ENCODE measurements at places on chromosomes 2 and 18.

DNA sequence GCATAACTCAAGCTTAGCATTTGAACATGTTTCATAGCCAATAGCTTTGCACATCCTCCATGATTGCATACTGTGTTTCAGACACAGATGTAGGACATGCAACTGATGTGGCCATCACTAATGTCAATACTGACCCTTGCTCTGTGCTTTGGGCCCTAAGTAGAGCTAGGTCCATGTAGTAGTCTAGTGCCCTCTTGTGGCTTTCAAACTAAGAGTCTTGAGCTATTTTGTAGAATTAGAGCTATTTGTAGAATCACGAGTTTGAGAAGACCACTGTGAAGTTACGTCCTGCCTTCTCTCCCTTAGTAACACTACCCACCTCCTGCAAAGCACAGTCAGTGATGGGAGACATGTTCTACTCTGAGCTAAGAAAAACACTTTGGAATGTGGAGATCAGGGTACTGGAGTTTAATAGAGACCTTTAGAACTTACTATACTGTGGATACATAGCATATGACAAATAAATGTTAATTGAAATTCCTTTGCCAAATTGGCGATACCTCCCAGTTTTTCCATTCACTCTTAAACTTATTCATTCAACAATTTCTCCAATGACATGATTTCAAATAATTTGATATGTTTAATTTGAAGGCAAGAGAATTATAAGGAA is 306.5 kb upstream of the TNP1 start:
- DNase-seq = no peak

GRCh38 chr2:200128296-200128695 is 172.9 kb downstream of the MAIP1 start:
- DNase-seq = no peak

GRCh38 chr2:59752071-59752470 is 801.4 kb downstream of the BCL11A start:
- DNase-seq = no peak

GRCh38 chr18:62741118-62741566 is 25.8 kb downstream of the PHLPP1 start:
- no peak for DNase-seq

- DNase-seq = peak; percentile 81
Measured at GRCh38 chr18:13137670-13138419, 80.7 kb upstream of the LDLRAD4 start.

- no peak for DNase-seq
Measured at GRCh38 chr18:30965237-30965636, 77.3 kb downstream of the DSC3 start.

- DNase-seq = no peak
Measured at GRCh38 chr2:126536605-126537200, 119.3 kb upstream of the GYPC start.

DNA sequence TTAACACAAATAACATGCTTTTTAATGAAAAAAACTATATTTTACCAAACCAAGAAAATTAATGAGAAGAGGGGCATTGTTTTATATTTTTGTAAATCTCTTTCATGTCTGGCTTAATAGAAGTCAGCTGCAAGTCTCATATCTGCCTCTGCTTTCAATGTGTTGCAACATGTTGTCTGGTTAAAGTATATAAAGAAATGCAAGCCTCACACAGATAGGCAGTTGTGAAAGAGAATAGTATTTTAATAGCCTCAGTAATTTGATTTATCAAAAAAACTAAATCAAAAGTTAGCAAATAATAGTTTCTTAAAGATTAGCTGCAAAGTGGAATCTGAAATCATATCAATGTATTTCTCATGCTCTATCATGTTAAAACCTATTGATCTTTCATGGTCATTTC is 52.9 kb upstream of the NCOA1 start:
- no peak for DNase-seq

GRCh38 chr18:3380384-3380961 is 69.5 kb upstream of the TGIF1 start:
- peak; percentile 44 for DNase-seq

DNA sequence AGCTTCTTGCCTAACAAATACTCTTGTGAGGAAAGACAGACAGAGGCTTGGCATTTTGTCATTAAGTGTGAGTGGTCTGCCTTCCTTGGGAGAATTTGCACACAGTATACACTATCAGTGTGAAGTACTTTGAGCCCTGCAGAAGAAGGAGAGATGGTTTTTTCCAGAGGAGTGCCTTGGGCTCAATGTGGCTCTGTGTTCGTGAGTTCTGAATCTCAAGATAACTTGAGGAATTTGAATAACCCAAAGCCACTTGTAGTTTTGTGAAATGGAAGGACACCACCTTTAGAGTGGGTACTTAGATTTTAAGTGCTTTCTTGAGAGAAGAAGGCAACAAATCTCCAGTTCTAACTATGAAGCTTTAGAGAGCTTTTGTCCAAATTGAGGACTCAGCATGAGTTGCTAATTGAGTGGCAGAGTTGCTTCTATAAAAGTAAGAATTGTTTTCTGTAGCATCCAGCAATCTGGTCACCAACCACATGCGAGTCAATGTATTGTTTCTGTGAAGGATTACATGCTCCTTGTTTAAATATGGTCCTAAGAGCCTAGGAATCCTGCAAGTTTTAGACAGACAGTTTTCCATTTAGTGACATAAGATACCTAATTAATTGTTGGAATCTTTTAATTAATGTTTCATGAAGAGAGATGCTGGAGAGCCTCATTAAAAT is 68.3 kb downstream of the BABAM2 start:
- no peak for DNase-seq

- no peak for DNase-seq
Measured at GRCh38 chr2:68565858-68566257, 77.5 kb upstream of the PROKR1 start.

DNA sequence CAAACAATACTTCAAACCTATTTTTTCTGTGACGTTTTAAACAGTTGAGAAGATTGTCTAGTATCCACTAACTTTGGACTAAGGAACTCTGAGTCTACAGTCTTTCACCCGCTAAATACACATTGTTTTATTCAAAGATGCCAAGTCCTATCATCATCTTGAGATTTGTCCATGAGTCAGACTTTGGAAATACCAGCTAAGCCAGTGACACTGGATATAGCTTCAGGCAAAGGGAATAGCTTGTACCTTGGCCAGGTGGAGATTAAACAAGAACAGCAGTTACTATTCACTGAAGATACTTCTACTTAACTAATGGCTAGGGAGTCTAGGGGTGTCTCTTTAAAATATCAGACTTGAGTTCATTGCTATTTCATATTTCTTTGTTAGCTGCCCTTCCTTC is 137.5 kb downstream of the COMMD1 start:
- no peak for DNase-seq

Data from CD4-positive, alpha-beta memory T cell (primary cell).